ENCODE measurements at places on chromosomes 2 and 18.

- DNase-seq, result peak; percentile 86
Measured at GRCh38 chr2:27071990-27072830, 756 bp upstream of the OST4 start.

DNA sequence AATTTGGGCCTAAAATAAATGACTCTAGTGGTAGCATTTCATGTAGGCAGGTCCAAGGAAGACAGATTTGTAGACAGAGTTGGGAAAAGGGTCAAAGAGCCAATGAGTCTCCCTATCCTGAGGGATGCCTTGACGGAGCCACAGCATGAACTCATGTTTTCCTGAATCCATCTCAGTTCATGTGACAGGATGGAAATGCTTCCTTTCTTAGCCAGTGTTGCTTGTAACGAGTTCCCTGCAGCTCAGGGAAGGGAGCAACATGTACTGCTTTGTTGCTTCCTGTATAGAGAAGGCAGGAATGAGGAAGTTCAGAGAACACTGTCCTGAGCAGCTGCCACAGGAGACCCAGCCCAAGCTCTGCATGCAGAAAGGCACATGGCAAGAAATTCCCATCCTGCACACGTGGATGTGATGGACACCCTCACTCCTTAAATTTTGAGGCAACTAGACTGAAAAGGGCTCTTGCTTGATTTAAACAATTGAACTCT lies 27.9 kb downstream of the TMEM17 start:
- no peak for DNase-seq

DNA sequence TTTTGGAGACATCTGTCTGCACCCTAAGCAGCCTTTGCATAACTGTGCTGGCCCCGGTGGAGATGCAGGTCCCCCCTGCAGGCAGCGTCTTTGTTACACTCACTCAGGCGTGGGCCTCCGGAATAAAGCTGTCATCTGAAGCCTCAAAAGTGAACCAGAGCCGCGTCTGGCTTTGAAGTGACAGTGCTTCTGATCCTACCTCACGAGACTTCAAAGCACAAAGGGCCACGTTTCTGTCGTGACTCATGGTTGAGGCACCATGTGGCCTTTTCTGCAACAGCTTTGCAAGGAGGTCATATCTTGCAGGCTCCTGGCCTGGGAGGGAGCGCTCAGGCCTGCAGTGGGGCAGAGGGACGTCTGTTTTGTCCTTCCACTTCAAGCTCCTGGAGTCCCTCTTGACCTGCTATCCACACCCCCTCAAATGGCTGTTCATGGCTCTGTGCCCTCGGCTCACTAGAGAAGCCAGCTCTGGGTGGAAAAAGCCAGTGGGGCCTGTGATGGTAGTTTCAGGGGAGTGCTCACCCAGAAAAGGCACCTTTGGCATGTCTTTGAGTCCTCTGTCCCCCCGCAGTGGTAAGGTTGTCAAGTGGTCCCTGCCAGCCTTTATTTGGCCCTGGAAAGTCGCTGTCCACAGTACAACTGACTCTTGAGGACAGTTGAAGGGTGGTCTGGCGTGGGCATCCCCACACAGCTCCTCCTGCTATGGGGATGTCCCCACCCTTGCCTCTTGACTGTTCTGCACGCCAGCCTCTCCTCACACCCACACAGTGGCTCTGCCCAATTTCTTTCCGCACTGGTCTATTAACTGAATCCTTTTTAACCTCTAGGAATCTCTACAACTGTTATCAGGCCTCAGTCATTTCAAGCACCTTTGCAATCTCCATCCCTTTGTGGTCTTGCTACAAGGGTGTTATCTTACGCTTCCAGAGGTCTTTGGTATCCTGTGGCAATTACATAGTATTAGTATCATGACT lies 19.3 kb downstream of the GPR55 start:
- DNase-seq, result no peak

DNA sequence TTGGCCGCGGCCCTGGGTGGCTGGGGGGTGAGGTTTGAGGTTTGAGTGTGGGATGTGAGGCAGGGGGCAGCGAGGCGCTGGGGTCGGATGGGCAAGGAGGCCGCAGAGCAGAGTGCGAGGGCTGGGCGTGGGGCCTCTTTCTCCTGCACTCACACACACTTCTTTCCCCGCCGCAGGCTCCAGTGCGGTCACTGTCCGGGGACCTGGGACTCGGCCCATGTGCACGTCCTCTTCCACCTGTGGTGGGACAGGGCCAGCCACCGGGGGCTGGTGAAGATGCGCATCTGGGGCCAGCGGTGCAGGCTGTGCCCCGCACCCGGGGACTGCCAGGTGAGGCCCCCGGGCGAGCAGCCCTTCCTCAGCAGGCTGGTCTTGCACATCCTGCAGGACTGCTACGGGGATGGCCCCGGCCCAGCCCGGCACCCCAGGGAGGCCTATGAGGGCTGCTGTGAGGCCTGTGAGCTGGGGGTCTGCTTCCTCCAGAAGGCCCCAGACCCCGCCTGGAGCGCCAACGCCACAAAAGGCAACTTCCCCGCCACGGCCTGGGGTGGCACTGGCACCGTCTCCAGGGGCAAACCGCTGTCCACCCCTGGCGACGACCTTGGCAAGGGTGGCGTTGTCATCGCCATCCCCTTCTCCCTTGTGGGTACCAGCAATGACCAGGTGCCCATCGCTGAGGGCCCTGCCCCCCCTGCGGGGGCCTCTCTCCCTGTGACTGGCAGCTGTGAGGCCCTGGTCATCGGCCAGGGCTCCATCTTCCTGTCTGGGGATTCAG lies 2.2 kb downstream of the RTP5 start:
- DNase-seq, result no peak

DNA sequence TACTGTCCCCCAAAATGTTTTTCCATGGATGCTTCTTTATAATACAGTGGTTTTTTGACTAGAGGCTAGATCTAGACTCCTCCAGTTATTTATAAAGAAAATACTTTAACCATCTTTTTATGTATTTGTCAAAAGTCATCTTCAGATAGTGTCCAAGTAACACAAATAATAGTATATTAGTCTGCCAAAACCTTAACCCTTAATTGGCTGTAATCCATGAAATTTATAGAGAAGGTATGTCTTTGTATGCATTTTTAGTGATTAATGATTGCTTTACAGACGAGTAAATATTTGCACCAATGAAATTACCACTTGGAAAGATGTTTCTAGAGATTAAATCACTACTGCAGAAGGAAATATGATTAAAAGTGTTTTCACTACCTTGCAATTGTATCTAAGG lies 451.8 kb upstream of the NRXN1 start:
- no peak for DNase-seq

GRCh38 chr2:101985101-101985792 lies 6.5 kb upstream of the IL1R2 start:
- DNase-seq, result no peak
